Fibroblast of pulmonary artery (primary cell): ENCODE measurements at places on chromosomes 5 and 9.

GRCh38 chr5:33258553-33258952 lies 182.2 kb upstream of the TARS1 start:
- no peak for DNase-seq

- DNase-seq = no peak
Observed at GRCh38 chr5:172792701-172793570, 21.9 kb upstream of the DUSP1 start.

DNA sequence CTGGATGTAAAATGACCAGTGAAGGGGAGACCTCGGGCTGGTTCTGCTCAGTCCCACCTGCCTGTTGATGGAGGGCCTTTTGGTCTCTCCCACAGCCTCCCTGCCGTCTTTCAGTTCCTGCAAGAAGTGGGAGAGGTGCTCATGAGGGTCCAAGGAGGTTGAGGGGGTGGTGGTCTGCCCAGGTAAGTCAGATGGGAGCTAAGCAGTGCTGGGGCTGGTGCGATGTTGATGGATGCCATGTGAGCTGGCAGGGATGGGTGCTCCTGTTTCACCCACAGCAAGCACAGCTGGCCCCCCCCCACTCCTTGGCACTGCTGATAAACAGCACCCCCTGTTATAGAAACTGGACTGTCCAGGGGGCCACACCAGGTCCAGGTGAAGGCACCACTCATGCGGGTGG lies 145.6 kb downstream of the NSG2 start:
- no peak for DNase-seq

- DNase-seq = no peak
Observed at GRCh38 chr5:2165203-2165602, 282.5 kb upstream of the IRX4 start.

DNA sequence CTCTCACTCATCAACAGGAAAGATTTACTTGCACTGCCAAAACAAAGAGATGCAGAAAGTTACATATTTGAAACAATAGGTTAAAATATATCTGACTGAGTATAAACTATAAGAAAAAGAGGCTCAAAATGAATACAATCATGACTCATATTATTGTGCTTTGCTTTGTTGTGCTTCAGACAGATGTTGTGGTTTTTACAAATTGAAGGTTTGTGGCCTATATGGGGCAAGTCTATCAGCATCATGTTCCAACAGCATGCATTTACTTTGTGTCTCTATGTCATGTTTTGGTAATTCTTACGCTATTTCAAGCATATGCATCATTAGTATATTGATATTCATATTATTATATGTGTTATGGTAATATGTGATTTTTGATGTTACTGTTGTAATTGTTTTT lies 330.0 kb downstream of the PRR16 start:
- no peak for DNase-seq

- peak; percentile 81 for DNase-seq
Observed at GRCh38 chr9:88593537-88594185, 58.7 kb downstream of the NXNL2 start.

GRCh38 chr5:178235588-178235974 lies 3.0 kb upstream of the PHYKPL start:
- DNase-seq = no peak

DNA sequence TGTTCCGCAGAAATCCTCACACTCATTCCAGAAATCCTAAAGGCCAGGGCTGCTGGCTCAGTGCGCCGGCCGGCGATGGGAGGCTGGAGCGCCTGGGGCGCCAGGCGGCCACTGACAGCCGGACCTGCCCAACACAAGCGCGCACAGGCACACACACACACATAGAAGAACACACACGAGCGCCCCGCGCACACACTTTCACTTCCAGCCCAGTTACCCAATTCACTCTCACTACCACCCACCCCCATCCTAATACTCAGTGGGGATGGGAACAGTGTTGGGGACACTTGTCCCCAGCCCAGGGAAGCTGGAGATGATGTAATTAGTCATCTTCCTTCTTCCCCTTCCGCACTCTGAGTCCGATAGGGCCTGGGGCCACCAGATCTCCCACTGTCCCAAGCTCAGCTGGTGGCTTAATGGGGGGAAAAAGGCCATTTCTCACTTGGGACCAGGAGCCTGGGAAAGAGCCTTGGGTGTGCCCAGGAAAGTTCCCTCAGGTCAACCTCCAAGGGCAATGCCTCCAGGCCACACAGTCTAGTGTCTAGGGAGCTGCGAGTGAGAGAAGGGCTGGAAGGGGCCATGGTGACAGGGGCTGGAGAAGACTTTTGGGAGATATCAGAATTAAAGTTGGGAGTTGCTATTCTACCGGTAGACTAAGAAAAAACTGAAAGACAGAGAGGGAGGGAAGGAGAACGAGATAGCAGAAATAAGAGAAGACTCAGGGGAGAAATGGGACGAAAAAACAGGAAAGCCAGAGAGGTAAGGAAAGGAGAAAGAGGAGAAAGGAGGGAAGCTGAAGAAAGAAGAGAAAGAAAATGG lies 1.7 kb downstream of the EBF1 start:
- peak; percentile 55 for DNase-seq
